T47D (cell line): ENCODE measurements at places on chromosomes 1 and 21.

- no peak for DNase-seq
Observed at GRCh38 chr1:119535381-119535780, 28.4 kb downstream of the HSD3B1 start.

GRCh38 chr1:39569034-39569433 lies 7.6 kb downstream of the PABPC4 start:
- no peak for DNase-seq

GRCh38 chr1:225838793-225839192 lies 28.9 kb downstream of the EPHX1 start:
- DNase-seq, result no peak

- peak; percentile 99 for DNase-seq
Observed at GRCh38 chr1:234963180-234963903, 165.3 kb downstream of the TOMM20 start.

DNA sequence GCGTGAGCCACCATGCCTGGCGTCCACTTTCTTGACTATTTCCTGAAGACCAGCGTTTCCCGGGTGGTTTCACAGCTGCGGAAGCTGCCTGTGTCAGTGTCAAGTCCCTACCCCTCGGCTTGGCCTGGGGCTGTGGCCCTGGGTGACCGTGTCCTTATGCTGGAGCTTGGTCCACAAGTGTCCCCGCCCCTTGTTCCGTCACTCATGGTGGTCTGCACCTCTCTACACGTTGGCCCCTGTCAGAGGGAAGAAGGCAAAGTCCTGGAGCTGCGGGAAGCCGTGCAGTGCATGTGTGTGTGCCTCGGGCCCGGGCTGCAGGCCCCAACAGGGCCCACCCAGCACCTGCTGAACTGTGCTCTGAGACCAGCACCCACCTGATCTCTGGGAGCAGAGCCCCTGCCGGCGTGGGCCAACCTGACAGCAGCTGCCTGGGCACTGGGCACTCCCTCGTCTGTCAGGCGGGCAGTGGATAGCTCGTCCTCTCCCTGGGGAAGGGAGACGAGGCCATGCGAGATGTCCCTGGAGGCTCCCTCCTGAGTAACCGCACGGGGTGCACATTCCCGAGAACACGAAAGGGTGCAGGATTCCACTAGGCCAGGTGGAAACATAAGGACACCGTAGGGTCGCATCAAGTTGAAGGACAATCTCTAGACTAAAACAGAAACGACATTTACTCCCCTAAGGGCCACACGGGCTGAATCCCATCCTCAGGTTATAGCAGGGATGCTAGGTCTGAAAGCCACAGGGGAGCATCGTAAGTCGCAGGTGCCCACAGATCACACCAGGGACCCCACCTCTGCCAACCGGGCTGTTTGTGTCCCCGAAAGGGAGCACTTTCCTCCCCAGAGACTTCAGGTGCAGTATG lies 2.4 kb upstream of the C1orf159 start:
- no peak for DNase-seq

DNA sequence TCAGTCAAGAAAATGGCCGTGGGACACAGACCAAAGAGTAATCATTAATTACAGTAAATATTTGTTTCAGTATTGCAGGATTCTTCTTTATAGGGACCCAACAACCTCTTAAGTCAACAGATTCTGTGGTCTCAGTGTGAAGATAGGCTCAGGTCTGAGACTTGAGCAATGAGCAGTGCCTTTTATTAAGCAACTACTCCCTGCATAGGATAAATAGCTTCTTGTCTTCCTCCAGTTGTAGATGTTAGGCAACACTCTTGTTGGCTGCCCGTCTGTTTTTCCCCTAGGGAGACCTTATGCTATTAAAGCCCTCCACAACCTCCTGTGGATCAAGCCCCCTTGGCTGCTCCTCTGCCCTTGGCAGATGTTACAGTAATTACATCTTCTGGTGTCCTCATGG lies 1.8 kb upstream of the OMA1 start:
- DNase-seq, result no peak

DNA sequence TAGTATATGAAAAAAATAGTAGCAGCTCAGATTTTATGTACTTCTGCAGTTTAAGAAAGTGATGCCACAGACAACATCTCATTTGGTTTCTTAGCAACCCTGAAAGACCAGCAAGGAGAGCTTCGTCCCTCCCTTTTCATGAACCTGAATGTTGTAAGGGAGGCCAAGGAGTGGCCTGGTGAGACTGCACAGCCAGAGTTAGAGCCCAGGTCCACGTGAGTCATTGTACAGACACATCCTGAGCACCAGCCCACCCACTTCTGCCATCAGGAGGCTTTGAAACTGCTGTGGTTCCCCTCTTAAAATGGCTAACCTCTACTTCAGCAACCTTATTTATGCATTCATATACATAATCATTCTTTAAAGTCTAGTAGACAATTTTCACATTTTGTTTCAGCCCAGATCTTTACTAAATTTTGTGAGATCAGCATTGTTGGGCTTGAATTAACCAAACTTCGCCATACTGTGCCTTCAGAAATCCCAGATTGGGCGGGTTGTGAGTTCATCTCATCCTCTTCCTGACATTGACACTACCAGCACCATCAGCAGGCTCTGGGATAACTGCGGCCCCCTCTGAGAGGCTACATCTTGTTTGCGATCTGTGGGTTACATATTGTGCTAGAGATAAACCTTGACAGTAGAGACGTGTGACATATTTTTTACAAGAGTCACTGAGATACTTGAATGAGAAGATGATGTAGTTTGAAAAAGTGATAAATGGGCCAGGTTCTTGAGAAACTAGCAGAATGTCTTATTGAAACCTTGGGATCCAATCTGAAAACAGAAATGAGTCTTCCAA lies 106.7 kb downstream of the CAMTA1 start:
- no peak for DNase-seq

GRCh38 chr1:165600793-165601192 lies 30.2 kb upstream of the MGST3 start:
- DNase-seq, result no peak

- DNase-seq, result no peak
Observed at GRCh38 chr21:41478319-41479177, 29.4 kb downstream of the TMPRSS2 start.

GRCh38 chr1:246292571-246292970 lies 214.5 kb downstream of the SMYD3 start:
- no peak for DNase-seq

GRCh38 chr1:179351281-179351680 lies 14.5 kb upstream of the AXDND1 start:
- no peak for DNase-seq
